ENCODE measurements at places on chromosomes 6 and 20.

DNA sequence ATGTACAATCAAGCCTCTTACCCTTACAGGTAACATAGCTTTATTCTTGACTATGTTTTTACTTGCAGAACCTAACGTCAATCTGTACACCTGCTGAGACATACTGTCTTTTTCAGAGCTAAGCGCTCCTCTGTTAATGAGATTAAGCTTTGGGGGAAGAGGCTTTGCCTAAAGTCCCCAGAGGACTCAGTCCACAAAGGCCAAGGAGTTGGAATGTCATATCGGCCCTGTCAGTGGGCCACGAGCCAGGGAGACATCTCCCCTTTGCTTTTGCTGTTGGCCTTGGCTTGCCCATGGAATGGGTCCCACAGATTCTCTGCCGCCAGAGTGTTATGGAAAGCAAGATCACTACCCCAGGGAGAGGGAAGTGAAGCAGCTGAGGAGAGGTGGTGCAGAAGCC lies 64.1 kb upstream of the SOX4 start:
- no peak for DNase-seq

DNA sequence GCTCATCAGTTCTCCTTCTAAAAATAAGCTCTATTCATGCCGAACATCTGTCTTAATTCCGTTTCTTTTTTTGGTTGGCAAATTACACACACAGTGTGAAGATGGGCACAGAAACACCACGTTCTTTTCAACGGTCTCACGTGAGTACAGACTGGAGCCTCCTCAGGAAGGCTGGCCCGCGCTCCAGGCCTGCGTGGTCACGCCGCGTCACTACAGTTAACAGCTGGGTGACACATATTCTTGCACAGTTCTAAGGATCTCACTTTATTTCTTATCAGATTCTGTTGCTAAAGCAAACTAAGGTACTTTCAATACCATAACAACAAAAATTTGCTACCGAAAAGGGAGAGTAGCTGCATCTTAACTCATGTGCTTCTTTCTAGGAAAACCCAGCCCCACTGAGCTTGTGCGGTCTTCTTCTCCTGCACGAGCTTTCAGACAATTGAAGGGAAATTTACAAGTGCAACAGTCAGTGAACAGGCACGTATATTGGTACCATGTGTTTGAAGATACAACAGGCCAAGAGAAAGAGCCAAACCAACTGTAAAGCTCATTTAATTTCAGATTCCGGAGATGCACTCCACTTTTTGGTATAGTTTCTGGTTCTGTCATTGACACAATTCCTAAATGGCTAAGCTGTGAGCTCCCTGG lies 55.6 kb upstream of the MPC1 start:
- DNase-seq, result no peak

DNA sequence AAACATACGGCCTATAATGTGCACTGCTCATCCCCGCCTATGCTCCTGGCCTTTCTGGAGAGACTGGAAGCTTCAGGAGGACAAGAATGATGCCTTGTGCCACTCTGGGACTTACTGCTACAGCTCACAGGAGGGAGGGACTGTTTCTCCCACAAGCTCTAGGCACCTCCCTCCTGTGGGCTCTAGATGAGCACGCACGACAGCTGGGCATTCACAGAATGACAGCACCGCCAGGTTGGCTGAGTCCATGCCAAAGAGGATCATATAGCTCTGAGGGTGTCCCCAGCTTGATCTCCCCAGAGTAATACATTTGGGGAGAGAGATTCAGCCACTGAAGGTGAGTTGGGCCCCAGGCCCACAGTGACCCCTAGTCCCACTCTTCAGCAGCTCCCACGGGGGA lies 10.1 kb upstream of the PGC start:
- DNase-seq, result no peak

DNA sequence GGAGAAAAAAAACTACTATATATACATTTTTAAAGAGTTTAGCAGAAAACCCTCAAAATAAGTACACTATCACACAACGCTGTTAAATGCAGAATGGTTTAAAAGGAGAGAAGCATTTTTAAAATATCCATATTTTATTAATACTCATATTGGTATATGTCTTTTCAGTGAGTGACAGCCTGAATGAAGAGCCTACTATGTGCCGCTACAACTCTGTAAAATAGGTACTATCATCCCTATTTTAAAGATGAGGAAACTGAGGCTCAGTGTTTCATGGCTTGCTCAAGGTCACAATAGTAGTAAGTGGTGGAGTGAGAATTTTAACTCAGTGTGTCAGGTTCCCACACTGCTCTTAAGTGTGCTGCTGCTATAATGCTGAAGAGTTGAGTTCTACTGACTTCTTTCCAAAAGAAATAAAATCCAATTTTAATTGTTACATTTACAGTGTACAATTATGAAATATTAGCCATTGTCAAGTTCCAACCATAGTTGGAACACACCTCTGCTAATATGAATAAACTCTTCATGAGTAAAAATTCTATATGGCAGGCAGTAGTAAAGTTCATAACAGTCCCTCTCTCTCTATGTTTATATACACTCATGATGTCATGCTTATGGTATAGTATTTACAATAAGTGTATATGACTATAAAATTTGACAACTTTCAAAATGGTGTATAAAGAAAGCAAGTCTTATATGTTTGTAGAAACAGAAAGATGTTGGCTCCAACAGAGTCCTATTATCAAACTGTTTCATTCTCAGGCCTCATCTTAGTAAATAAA lies 3.1 kb downstream of the FAM184A start:
- no peak for DNase-seq
